ENCODE measurements at places on chromosomes 12 and 14.

DNA sequence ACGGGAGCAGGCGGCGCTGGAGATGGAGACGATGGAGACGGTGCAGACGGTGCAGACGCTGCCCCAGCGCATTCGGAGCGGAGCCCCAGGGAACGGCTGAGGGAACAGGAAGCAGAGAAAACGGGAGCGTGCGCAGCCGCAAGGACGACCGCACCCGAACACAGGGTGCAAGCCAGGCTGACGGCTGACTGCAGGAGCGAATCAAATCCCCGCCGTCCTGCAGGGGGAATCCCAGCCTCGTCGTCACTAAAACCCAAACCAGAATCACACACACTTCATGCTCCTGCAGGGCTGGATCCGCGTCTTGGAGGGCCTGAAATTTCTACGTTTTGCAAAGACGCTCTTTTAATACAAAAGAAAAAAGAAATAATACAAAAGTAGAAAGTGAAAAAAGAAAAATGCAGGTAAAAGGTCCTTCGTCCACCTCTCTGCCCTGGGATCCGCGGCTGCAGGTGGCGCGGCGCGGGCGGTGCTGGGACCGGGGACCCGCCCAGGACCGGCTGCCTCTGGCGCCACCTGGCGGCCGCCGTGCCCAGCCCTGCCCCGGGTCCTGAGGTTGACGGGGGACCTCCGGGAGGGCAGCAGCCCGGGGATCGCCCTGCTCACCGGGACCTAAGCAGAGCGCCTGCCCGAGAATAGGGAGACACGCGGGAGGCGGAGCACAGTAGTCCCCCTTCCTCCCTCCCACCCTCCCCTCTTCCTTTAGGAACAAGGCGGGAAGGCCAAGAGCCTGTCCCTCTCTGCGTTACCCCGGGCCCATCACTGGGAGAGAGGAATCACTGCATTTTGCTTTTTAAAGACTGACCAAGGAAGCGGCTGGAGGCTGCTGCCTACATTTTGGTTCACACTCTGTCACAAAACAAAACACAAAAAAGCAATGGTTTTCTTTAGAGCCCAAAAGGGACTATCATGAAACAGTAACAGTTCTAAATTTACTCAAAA is 20.1 kb downstream of the STX2 start:
- peak; percentile 57 for DNase-seq

GRCh38 chr14:103520657-103521437 is 1.8 kb downstream of the CKB start:
- DNase-seq, result peak; percentile 46

- no peak for DNase-seq
These were observed 31.7 kb downstream of the SPPL3 start for GRCh38 chr12:120872487-120872886.

GRCh38 chr12:78494911-78495310 is 369.7 kb upstream of the SYT1 start:
- DNase-seq, result no peak
